Epithelial cell of proximal tubule (primary cell): ENCODE measurements at places on chromosomes 16 and 17. TPM values are rescaled to one million over a fixed set of nuclear protein-coding genes. Genes with fewer than 3 reads are reported as not detected.

CCDC144A gene
- 0.22 and 0.58 TPM in 2 replicates for total RNA-seq

CALB2 gene
- 0.12 and 5.6 TPM in 2 replicates for total RNA-seq

GRAP gene
- 0.29 TPM in 1 of 2 replicates, not detected in the other for total RNA-seq

BIRC5 gene
- total RNA-seq: 68.0 and 129 TPM in 2 replicates

SPATA2L gene
- 16.5 and 39.3 TPM in 2 replicates for total RNA-seq

PLXDC1 gene
- total RNA-seq: not detected in 2 replicates

SLC16A11 gene
- not detected in 2 replicates for total RNA-seq

DNA sequence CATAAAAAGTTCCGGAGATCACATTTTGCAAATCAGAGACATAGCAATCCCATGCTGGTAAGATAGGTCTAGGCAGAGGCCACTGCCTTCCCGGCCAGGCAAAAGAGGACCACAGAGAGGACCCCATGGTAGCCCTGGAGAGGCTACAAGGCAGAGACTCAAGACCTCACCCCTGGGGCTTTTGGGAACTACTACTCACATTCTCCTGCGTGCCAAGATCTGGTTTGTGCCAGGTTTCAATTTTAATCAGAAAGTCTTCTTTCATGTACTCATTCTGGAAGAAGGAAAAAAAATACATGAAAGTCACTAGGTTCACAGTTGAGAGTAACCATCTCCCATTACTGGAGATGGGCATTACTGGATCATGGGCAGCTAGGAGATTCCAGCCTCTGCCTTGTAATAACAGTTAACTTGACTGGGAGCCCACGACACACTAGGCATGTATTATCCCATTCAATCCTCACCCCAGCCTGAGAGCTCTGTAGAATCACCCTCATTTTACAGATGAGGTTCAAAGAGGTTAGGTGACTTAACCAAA, 21.2 kb downstream of the PITPNA start:
- no peak for DNase-seq

GRCh38 chr17:78541488-78542206, 35.5 kb downstream of the DNAH17 start:
- no peak for DNase-seq

DNA sequence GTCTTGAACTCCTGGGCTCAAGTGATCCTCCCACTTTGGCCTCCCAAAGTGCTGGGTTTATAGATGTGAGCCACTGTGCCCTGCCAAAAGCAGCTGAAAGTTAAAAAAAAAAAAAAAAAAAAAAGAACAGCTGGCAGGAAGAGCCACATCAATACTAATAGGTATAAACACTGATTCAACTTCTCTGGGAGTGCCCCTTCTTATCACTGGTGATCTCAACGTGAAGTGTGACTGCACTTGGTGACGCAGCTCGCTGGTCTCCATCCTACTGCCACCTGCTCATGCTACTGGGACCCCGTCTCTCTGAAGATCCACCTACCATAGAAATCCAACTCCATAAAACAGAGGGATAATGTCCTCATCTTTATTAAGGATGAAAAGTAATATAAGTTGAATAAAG, 40.8 kb downstream of the RNF157 start:
- no peak for DNase-seq

DNA sequence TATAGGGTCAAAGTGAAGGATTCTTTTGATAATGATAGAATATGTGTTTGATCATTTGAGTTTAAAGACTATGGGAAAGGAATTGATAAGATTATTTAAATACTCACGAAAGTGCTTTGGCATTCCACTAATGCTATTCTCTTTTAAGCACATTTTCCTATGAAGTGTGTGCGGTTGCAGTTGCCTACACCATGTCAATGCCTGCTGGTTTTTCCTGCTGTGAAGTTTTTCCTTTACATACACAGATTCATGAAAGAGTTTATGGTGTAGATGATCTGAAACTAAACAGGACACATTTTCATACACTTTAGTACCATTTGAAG, 78.7 kb downstream of the VMP1 start:
- no peak for DNase-seq

DNA sequence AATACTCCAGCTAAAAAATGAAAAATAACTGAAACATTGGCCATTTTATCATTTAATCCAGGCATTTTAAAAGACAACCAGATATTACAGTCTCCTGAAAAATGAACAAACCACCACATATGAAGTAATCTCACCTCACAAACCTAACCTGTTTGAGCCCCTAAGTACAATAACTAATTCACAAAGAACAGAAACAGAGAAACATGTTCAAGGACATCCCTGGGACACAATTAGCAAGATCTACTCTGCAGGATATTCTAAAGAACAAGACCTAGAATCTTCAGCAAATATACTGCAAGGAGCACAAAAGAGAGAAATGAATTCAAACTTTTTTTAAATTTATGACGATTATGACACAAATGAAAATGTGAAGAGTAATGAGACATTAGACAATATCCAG, 50.8 kb upstream of the ANKFY1 start:
- no peak for DNase-seq

DNA sequence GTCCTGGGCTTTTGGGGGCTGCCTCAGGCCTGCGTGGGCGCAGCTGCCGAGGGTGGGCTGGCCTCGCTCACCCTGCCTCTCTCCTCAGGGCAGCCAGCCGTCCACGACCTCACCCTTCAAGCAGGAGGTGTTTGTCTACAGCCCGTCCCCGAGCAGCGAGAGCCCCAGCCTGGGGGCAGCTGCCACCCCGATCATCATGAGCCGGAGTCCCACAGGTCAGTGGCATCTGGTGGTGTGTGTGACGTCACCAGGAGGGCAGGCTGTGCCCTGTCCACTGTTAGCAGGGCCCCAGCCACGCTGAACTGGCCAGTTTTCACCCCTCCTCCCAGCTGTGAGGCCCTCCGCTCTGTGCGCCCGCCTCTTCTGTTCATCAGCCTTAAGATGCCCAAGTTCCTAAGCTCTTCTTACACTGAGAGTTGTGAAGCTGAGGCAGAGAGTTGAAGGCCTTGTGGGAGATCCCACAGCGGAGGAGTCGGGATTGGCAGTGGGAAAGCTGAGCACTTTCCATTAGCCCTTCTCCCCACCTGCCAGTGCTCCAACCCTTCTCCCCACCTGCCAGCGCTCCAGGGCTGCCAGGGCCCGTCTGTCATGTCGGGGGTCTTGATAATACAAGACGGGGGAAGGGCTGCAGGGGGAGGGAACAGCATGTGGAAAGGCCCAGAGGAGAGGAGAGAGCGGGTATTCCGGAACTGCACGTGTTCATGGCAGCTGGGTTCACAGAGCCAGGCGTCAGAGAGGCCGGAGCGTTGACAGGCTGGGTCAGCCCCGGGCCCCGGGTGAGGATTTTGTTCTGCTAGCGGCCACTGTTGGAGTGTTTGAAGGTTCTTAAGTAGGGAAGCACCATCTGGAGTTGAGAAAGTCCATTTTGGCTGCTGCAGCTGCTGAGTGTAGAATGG, 36.3 kb downstream of the OR1D5 start:
- DNase-seq: no peak

DNA sequence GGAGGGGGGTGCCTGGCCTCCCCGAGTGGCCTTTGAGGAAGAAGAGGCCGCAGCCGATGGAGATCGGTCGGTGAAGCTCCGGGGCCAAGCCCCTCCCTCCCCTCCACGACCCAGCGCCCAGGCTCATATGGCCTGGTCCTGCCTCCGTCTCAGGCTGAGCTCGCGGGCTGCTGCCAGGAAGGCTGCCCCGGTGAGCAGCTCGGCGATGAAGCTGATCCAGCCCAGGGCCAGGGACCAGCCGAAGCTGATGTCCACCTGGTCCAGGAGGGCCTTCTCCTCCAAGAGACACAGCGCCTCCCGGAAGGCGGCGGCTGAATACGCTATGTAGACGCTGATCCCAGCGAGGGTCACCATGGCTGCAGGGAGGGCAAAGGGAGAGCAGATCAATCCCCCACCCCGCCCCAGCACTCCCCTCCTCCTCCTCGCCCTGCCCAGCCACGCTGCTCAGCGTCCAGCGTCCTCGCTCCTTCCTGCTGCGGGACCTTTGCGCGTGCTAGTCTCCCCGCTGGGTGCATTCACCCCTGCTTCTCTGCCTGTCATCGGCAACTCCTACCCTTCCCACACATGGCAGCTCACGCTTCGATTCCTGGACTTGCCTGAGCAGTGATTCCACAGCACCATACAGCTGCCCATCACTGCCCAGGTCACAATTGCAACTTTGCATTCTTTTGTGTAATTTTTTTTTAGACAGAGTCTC, 20.5 kb downstream of the TMEM114 start:
- DNase-seq: no peak

- DNase-seq: no peak
Measured at GRCh38 chr17:8140065-8141029, 11.9 kb downstream of the PER1 start.

DNA sequence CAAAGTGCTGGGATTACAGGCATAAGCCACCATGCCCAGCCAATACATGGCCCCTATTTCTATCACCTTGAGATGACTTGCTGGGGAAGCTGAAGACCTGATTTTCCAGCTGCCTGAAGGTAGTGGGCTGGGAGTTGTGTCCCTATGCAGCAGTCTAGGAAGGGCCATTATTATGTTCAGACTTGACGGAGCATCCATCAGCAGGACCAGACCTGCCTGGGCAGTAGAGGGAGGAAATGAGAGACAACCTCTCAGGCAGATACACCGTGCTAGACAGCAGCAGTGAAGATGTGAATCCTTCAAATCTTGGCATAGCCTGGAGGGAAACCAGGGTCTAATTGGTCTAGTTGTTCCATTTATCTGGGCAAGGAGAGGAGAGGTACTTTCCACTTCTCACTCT, 35.6 kb upstream of the PHOSPHO1 start:
- no peak for DNase-seq

DNA sequence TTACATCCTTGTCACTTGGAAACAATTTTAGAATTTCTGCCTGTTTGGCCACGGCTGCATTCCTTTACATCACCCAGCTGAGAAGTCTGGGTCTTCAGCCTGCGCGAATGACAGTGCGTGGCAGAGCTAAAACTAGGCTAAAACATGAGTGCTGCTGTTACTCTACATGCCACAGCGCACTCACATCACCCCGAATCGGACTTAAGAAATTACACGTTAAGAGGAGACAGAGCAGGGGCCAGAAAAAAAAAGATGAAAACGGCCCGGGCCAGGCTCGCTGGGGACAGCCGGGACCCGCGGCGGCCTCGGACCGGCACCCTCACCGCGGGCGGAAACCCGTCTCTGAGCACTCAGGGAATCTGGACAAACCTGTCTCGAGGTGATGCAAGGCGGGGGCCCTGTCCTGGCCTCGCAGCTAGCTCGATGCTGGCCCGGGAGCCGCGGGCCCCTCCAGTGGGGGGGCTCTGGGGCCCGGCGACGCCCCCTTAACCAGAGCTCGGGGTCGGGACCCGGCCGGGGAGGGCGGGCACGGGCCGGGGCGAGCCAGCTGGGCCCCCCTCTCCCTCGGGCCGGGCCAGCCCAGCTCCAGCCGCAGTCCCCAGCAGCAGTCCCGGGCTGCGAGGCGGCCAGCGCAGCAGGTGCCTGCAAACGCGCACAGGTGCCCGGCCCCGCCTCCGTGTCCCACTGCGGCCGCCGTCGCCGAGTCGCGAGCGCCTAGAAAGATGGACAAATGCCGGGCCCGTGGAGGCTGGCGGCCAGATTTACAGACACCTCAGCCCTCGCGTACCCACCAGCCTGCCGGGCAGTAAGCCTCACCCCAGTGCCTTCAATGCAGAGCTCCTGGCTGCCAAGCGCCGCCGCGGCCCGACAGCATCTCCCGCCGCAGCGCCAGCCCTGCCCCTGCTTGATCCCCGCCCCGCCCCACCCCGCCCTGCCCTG, at the start of gene AKTIP:
Gene AKTIP (minus strand): TSS at position 879 of the 939 bp plus-strand sequence. CDS start 2,950 bp downstream, outside the sequence.
- DNase-seq: no peak

DNA sequence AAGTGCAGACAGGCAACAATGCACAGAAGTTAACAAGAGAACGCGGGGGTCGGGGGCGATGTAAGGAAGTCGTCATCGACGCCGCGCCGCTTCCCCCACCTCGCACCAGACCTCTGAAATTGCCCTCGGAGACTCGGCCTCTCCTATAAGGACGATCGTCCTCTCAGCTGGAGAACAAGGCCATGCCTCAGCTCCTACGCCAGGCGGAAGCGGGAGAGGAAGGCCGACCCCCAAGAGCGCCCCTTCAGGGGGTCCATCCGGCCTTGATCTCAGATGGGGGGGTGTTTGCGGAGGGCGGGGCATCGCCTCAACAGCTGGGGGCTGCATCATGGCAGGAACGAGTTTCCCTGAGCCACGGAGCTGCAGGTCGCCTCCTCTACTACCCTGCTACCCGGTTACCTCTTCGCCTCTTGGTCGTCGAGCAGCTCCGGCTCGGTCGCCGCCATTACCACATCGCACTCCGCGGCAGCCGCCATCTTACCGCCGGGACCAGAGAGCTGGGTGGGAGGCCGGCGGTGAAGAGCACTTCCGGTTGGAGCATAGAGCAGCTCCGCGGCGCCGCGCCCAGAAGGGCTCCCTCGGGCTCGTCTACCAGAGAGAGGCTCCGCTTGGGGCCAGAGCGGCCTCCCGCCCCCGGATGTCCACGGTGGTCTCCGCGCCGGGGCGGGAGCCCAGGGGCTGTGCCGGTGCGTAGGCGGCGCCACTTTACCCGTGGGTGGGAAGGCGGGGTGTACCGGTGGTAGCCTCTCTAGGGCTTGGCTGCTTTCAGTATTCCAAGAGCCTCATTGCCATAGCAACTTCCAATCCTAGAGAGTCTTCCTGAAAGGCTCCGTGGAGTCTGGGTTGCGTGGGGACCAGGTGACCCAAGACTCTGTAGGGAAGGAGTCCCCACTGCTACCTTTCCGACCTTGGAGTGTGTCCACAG, at the start of gene DNAJC7:
Gene DNAJC7 (minus strand): TSS at position 499 of the 925 bp plus-strand sequence. CDS start 23 bp downstream, at position 476.
- DNase-seq: peak; percentile 47

DNA sequence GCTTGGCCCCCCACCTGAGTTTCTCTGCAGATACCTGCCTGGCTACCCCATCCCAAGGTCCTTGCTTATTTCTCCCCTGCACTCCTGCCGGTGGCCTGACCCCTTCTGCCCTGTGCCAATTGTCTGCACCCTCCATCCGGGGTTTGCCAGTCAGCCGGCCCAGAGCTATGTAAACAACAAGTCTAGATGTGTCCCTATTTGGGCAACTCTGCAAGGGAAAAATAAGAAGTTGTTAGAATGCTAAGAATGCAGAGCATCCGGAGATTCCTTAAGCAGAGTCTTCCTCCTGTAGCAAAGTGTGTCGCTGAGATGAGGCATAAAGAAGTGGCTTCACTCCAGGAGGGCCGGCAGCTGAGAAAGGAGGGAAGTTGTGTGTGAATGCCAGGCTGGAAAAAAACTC, 46.6 kb downstream of the RGS9 start:
- no peak for DNase-seq

DNA sequence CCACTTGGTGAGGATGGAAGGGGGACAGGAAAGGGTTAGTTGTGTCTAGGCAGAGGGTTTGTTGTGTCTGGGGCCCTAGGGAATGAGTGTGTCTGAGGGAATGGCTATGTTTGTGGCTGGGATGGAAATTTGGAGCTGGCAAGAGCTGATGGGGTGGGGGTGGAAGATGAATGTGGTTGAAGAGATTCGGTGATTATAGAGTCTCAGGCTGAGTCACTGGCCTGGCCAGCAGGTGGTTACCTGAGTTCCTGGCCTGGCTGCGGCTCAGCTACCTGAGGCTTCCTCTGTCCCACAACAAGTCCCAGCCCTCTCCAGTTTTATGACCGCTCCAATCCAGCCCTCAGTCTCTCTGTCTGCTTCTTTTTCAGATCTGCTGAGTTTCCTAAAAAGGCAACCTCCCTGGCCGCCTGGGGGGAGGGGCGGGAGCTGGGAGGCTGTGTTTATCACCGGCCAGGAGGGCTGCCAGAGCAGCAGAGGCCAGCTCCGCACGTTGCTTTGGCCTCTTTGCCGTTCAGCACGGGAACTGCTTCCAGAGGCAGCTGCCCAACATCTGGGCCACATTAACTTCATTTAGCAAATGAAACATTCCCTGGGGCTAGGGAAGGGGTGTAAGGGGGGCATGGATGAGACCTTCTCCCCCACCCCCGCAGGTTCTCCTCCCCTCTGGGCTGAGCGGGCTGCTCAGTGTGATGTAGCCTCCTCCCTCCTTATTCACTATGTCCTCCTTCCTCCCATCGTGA, 21.8 kb downstream of the ITGB3 start:
- DNase-seq: no peak

- no peak for DNase-seq
Measured at GRCh38 chr17:63881935-63882601, at the start of gene GH2. Gene GH2 (minus strand): TSS chr17:63881944. CDS start chr17:63881801, 143 bp downstream.
